G401 (cell line): ENCODE measurements at places on chromosomes 11 and 22. TPM values are rescaled to one million over a fixed set of nuclear protein-coding genes. Genes with fewer than 3 reads are reported as not detected.

The OR4C5 gene
- total RNA-seq, result not detected in 2 replicates

The MEI1 gene
- not detected in 2 replicates for total RNA-seq

The SWAP70 gene
- total RNA-seq, result 28.9 and 45.9 TPM in 2 replicates

The E2F8 gene
- 4.5 and 11.5 TPM in 2 replicates for total RNA-seq

The GAL3ST1 gene
- 3.9 TPM in 1 of 2 replicates, not detected in the other for total RNA-seq

The CHRM1 gene
- not detected in 2 replicates for total RNA-seq

The OR52I1 gene
- not detected in 2 replicates for total RNA-seq

The OR51B4 gene
- total RNA-seq, result not detected in 2 replicates

The MPZL3 gene
- total RNA-seq, result not detected in 2 replicates

The GTSE1 gene
- 23.4 and 46.3 TPM in 2 replicates for total RNA-seq

The SLC37A2 gene
- not detected in 2 replicates for total RNA-seq

The PC gene
- total RNA-seq, result 31.1 and 93.9 TPM in 2 replicates

The PPP1CA gene
- total RNA-seq, result 319 TPM in 2 replicates

The PKDREJ gene
- total RNA-seq, result not detected in 2 replicates

The DHCR7 gene
- 46.1 and 71.8 TPM in 2 replicates for total RNA-seq

The PTPN5 gene
- total RNA-seq, result not detected in 2 replicates

The CEP126 gene
- 0.07 and 1.1 TPM in 2 replicates for total RNA-seq

The APOA4 gene
- not detected in 2 replicates for total RNA-seq

The THY1 gene
- 30.5 and 57.4 TPM in 2 replicates for total RNA-seq

The PTPRCAP gene
- not detected in 2 replicates for total RNA-seq
